ENCODE measurements at places on chromosomes 5 and 9.

DNA sequence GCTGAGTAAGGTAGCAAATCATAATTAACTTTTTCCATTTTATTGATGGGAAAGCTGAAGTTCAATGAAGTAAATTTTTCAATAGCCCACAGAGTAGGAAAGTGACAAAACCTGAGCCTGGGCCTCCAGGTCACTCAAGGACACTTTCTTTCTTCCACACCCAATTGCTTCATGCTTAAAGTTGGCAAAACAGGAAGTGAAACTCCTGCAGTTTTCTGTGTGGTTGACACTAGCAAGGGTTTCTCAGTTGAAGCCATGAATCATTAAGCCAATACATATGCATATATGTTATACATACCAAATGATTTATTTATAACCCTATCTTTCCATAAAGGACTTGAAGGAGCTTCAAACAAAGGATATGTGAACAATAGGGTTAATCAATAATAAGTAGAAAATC, 13.9 kb downstream of the TLR4 start:
- no peak for DNase-seq

DNA sequence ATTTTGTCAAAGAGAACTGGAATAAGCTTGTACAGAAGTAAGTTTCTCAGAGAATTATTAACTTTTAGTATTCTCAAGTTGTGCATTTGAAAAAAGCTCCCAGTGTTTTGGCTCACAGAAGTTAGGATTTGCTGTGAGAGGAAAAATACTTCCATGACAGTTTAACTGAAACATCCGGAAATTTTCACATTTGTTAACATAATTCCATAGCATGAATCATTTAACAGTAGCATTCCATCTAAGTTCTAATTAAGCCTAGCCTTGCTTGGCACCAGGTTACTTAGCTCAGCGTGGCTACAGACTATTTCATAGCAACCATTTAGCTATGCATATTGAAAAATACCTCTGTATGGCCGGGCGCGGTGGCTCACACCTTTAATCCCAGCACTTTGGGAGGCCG, 90.8 kb downstream of the LNPEP start:
- no peak for DNase-seq

GRCh38 chr5:172793577-172794488, 22.8 kb upstream of the DUSP1 start:
- no peak for DNase-seq

DNA sequence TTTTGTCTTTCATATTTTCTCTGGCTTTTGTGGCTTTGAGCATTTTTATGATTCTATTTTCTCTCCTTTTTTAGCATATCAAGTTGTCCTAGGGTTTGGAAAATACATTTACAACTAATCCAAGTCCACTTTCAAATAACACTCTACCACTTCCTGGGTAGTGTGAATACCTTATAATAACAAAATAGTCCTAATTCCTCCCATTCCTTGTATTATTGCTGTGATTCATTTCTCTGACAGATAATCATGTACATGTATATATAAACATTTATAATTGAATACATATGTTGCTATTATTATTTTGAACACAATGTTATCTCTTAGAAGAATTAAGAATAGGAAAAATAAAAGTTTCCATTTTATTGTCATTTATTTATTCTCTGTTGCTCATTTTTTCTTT, 14.9 kb upstream of the ADAM19 start:
- no peak for DNase-seq

GRCh38 chr5:103259705-103260355, 1.3 kb downstream of the MACIR start:
- no peak for DNase-seq
